ENCODE measurements at places on chromosomes 1 and 21.

- DNase-seq = no peak
These were observed 65.5 kb downstream of the DMRTB1 start for GRCh38 chr1:53524428-53525375.

GRCh38 chr1:10114746-10115145, 82.0 kb downstream of the UBE4B start:
- DNase-seq = no peak

DNA sequence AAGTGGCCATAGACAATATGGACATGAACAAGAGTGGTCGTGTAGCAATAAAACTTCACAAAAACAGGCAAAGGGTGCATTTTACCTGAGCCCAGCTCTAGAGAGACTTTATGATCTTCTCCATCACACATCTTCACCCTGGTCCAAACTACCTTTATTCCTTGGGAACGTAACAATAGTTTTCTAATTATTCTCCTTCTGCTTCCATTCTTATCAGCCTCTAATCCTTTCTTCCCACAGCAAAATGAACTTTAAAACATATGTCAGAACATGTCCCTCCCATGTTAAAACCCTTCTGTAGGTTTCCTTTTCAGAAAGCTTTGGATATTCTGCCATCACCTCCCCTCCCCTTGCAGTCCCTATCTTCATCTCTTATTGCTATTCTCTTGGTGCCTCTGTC, 395.2 kb upstream of the PLXNA2 start:
- DNase-seq = no peak

DNA sequence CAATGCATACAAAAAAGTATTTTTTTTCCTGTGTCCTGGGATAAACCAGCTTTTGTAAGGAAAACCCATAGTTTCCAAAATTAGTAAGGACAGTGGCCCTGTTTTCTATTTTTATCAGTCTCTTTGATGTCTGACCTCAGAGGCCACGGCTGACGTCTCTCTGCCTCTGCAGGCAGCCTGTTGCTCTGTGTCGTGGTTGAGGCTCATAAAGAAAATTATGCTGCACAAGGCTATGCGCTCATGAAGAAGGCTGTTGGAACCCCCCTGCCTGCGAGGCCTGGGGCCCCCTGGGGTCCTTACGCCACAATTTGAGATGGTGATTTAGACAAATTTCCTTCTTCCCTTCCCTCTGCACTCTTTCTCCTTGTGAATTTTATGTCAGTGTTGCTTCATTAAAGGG, 48.9 kb downstream of the AGPAT3 start:
- DNase-seq = no peak

DNA sequence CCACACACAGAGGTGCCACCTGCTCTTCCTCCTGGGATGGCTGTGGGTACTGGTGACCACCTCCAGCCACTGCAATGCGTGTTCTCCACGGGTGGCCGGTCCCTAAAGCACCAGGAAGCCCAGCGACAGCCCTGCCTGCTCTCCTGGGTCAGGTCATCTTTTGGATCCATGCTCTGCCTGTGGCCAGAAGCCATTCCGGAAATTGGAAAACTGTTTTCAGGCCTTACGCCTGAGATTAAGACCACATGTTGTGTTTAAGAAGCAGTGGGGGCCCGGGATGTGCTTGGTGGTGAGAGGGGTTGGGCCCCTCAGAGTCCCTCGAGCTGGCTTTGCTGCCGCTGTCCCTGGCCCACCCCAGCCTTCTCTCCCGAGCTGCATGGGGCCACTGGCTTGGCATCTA, 150.8 kb downstream of the PEX14 start:
- no peak for DNase-seq

- no peak for DNase-seq
These were observed 1.3 kb downstream of the EDN2 start for GRCh38 chr1:41483001-41483850.

DNA sequence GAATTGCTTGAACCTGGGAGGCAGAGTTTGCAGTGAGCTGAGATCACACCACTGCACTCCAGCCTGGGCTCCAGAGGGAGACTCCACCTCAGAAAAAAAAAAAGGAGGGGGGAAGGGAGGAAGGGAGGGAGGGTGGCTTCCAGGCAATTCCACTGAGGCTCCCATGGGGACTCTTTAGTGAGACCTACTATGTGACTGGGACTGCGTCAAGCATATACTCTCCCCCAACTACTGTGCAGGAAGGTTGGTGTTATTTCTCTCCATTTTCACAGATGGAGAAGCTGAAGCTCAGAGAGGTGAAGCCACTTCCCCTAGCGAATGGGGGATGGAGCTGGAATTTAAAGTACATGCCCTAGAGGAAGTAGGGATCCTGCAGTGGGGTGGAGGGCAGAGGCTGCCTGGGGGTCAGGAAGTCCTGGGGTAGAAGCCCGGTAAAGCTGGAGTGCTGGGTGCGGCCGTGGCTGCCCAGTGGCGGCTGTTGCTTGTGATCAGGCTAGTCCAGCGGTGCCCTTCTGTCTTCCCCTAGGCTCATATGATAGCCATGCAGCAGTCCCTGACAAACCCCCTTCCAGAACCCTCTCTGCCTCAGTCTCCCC, 40.3 kb downstream of the RAP1GAP start:
- no peak for DNase-seq

GRCh38 chr1:153506831-153507413, 28.9 kb downstream of the S100A6 start:
- peak; percentile 36 for DNase-seq

DNA sequence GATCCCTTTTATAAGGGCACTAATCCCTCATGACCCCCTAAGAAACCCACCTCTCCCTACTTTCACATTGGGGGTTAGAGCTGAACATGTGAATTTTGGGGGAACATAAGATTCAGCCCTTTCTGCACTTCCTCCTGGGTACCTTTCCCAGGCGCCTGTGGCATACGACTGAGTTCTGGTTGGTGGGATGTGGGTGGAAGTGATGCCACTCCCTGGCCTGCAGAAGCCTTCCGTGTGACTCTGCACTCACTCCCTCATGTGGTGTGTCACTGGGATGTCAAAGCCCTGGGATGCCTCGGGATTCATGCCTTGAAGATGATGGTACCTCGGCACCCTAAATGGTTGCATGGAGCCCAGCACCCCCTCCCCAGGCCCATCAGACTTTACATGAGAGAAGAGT, 28.3 kb upstream of the VASH2 start:
- DNase-seq = no peak

- DNase-seq = no peak
These were observed 5.8 kb upstream of the FUBP1 start for GRCh38 chr1:77984629-77985028.

DNA sequence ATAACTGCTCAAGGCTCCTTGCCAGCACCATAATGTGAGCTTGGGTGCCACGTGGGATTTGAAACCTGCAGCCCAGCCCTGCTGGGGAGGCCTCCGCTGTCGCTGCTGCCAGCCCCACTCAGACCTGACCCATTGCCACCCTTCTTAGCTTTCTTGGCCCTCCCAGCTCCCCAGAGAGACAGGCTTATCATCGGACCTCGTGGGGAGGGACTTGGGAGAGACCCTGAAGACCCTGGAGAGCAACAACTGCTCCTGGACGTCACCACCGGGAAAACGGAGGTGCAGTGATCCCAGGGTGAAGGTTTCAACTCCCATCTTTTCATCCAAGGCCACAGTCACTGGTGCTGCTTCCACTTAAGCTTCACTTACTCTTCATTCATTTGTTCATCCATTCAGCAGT, 596.1 kb downstream of the PTPRU start:
- no peak for DNase-seq

DNA sequence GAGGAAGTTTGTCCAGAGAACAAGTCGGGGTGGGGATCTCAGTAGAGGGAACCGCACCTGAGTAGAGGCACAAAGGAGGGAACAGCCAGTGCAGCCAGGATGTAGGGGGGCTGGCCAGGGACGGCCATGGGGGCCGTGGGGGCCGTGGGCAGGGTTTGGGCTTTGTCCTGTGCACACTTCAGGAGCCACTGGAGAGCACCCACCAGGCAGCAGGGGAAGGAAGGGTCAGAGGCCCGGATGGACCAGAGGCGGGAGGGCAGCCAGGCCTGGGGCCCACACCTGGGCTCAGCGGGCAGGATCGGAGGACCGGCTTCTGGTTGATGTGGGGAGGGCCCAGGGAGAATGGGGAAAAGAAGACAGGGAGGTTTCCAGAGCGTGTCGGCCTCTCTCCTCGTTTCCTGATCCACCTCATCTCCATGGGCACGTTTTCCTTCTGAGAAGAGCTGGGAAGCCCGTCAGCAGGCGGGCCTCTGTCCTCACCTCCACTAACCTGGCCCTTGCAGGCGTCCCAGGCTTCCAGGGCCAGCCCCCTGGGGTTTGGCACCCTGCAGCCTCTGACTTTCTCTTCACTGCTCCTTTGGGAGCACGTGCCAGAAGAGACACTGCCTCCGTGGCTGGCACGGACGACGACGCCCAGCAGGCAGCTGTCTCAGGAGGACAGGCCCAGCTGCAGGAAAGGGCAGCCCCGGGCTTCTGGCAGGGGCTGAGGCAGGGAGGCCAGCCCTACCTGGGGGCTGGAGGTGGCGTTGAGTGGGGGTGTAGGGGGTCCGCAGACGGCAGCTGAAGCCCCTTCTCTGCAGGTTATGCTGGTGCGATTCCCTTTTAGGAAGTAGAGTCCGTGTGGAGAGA, 16.8 kb upstream of the PDXK start:
- DNase-seq = no peak

DNA sequence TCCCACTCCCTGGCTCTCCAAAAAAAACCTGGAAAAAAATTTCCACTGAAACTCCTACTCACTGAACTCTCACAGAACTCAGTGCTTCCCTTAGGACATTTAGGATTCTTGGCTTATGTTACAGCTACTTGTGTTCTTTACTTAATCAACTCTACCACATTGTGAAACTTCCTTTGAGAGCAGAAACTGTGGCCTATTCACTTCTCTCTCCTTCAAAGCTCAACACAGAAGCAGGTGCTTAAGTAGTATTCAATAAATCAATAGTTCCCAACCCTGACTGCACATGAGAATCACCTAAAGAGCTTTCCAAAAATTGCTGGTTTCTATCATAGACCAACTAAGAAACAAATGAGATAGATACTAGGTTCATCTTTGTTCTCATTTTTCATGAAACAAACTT, 67.9 kb upstream of the DMRTA2 start:
- DNase-seq = no peak

- DNase-seq = no peak
These were observed 20.3 kb downstream of the PTGS2 start for GRCh38 chr1:186659890-186660341.

- no peak for DNase-seq
These were observed 103.7 kb upstream of the PDC start for GRCh38 chr1:186564582-186564981.

- DNase-seq = no peak
These were observed 76.4 kb downstream of the HIVEP3 start for GRCh38 chr1:41842326-41842725.

DNA sequence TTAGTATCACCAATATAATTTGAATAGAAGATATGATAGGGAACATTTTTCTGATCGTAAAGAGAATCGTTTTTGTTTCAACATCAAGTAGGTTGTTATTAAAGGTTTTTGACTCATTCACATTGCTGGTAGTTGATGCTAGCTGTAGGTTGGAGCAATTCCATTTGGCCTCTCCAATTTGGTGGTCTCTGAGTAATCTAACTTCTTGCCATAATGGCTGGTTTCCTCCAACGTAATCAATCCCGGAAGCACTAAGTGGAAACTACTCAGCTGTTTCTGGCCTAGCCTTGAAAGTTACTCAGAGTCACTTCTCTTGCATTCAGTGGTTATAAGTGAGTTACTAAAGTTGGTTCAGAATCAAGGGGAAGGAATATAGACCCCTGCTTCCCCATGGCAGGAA, 26.0 kb downstream of the RCOR3 start:
- no peak for DNase-seq

DNA sequence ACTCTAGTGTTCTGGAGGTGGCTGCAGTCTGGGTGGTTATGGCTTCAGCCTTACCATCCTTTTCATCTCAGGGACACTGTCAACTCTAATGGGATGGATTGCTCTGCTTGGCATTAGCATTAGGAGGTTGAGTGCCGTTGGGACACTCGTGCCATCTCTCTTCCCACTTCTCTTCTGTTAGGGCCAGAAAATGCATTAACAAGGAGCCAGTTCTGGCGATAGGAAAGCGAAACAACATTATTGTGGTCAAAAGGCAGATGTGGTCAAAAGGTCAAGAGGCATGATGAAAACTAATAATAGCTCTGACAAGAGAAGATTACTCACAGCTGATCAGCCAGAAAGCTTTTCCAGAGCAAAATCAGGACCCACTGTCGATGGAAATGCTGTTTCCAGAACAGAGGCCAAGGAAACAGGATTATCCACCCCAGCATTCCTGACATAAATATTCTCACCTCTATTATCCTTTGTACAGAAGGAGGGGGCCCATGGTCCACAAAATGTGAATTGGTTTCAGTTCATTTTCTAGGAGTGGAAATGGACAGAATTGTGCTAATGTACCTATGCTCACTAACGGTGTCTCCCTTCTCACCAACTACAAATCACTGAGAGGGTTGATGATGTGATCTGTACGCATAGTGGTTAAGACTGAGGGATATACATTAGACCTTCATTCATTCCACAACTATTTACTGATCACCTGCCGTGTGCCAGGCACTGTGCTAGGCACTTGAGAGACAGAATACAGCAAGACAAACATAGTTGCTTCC, 72.0 kb downstream of the ST6GALNAC5 start:
- DNase-seq = no peak

GRCh38 chr1:44037154-44037553, 5.9 kb upstream of the SLC6A9 start:
- no peak for DNase-seq

GRCh38 chr1:77680173-77680572, 2.3 kb downstream of the ZZZ3 start:
- no peak for DNase-seq

DNA sequence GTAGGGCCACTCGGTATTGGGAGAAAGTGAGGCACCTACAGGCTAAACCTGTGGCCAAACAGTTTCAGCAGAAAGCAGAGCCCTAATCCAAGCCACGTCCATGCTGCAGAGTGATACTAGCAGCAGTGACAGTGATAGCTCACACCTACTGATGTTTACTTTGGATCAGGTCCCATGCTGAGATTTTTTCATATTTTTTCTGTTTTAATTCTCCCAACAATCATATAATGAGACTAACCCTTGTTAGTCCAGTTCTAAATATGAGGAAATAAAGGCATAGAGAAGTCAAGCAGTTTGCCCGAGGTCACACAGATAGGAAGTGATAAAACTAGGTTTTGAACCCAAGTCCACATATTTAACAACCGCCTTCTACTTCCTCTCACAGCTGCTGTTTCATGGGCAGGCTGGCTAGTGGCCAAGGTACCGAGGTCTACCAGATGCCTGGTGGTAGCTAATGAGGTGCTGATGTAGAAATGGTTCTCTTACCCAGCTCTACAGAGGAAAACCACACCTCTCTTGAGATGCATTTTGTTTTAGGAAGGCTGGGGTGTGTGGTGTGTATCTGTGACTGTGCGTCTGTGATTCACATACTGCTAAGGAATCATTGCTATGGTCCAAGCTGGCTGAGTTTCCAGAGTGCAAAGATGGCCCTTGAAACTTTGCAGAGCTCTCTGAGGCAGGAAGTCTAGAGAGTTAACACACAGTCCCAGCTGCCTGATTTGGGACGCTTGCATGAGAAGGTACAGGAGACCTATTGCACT, 80.3 kb upstream of the ARTN start:
- DNase-seq = peak; percentile 56
